ENCODE measurements at places on chromosomes 2 and 18.

GRCh38 chr18:55136864-55137263, 177.6 kb upstream of the CCDC68 start:
- DNase-seq: no peak

DNA sequence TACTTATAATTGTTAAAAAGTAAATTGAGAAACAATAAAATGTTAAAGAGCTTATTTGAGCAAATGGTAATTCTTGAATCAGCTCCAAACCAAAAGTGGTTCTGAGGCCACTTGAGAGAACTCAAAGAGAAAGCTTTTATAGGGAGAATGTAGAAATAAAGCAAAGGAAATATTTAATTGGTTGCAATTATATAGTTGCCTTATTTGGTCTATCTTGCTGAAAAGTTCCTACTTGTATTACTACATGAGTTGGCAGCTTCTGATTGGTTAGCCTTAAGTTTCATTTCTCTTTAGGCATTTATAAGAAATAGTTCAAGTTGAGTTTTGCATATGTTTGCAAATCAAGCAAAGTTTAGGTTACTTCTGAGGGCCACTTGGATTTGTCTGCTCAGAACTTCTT, 38.1 kb downstream of the SCN2A start:
- peak; percentile 41 for DNase-seq

DNA sequence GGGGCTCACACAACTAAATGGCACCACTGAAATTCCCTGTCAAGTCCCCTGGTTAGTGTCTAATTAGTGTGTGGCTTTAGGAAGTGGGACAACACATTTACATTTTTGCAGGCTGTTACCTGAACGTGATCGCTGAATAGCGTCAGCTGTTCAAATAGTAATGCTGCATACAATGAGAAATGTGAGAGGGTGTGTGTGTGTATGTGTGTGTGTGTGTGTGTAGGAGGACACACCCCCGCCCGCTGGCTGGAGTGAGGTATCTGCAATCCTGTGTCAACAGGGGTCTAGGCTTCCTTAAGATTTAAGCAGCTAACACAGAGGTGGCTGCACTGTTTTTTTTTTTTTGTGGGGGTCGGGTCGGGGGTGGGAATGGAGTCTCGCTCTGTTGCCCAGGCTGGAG, 4.8 kb upstream of the LYPD6B start:
- no peak for DNase-seq

DNA sequence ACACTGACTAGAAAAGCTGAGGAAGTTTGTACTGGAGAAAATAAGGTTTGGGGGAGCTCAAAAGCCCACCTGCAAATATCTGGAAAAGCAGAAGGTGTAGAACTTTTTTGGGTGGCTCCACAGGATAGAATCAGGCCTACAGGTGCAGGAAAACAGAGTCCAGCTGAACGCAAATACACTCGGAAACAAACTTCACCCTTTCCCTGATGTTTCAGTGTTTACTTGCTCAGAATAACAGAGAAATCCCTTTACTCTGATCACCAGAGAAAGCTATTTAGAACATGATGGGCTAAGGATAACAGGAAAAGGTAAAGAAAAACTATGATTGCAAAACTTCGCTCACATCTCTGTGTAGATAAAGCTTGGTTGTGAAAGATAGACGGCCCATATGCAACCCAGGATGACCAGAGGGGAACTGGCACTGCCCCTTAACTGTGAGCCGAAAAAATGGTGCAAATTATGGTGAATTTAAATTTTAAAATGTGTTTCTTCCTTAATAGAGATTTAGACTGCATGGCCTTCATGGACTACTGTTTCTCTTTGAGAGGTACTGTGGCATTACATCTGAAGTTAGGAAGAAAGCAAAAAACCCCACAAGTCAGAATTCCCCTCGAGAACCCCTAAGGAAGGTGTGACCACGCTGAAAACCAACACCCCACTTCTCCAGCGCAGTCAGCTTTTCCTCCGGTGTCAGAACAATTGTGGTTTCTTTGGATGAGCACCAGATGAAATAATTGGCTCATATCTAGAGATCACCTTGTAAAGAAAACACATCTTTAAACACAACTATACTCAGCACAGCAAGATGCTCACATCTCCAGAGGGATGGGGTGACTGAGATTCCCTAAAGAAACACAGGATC, 84.5 kb upstream of the TMEM247 start:
- no peak for DNase-seq

DNA sequence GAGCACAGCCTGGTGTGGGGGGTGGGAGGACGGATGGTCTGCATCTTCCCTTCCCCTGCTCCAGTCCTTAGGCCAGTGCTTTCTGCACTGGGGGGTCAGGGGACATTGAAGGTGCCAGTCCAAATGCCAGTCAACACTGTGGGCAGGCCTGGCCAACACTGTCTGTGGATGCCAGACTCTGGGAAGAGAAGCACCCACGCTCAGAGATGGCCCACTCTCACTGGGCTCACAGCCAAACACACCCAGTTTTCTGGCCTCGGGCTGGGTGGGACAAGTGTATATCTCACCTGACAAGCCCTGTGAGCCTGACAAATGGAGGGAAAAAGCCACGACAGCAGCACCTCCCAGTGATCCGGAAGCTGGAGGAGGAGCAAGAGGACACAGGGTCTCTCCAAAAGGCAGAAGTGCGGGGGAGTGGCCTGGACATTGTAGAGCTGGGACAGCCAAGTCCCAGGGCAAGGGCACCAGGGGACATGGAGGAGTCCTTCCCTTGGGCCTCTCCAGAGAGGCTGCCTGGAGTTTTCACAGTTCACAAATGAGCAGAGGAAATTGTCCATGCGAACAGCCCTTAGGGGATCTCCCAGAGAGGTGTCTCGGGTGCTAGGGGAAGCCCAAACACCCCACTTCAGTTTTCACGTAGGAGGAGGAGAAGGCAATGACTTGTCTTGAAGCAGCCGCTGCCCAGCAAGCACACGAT, 79.3 kb downstream of the SDC1 start:
- DNase-seq: no peak

Data from fibroblast of mammary gland (primary cell).